ENCODE measurements at places on chromosomes 1 and 21.
A peak's percentile ranks its signal among the peaks of the same experiment; 100 is the strongest.

GRCh38 chr1:1554926-1555915 is 14.8 kb upstream of the TMEM240 start:
- no peak for DNase-seq

GRCh38 chr21:45145146-45145545 is 70.8 kb downstream of the ADARB1 start:
- DNase-seq = no peak

DNA sequence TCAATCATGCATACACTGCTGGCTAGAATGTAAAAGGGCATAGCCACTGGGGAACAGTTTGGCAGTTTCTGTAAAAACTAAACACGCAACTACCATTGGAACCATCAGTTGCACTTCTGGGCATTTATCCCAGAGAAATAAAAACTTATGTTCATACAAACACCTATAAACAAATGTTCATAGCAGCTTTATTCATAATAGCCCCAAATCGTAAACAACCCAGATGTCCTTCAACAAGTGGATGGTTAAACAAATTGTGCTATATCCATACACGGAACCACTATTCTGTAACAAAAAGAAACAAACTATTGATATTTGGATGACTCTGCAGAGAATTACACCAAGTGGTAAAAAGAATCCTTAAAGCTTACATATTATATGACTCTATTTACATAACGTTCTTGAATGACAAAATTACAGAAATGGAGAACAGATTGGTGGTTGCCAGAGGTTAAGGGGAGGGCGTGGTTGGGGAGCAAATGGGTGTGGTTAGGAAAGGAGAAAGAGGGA is 22.8 kb downstream of the LACTBL1 start:
- no peak for DNase-seq

GRCh38 chr1:176531921-176532897 is 69.2 kb downstream of the PAPPA2 start:
- no peak for DNase-seq

GRCh38 chr1:66331658-66332547 is 202.1 kb upstream of the SGIP1 start:
- peak; percentile 37 for DNase-seq

DNA sequence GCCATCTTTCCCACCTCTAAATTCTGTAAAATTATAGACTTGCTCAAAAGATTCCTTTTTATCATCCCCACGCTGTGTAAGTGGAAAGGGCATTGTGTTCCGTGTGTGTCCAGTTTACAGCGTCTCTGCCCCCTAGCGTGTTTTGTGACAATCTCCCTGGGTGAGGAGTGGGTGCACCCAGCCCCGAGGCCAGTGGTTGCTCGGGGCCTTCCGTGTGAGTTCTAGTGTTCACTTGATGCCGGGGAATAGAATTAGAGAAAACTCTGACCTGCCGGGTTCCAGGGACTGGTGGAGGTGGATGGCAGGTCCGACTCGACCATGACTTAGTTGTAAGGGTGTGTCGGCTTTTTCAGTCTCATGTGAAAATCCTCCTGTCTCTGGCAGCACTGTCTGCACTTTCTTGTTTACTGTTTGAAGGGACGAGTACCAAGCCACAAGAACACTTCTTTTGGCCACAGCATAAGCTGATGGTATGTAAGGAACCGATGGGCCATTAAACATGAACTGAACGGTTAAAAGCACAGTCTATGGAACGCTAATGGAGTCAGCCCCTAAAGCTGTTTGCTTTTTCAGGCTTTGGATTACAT is 61.9 kb downstream of the POFUT2 start:
- no peak for DNase-seq

DNA sequence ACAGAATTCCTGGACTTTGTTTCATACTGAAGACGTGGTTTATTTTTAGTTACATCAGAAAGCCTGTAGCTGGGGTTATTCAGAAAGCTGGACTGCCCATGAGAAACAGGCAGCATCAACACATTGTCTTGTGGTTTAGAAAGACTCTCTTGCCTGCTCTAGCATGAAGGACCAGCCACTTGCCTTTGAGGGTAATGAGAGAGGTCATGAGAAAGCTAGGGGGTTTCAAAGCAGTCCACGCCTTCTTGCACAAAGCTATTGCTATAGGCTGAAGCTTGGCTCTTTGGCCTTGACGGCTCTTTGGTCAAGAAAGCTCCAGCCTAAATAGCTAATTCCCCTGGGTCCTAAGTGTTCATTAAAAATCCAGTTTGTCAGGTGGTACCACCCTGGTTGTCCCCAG is 208.1 kb downstream of the PRDM2 start:
- no peak for DNase-seq

Data from stimulated activated CD4-positive, alpha-beta T cell treated with anti-CD3 and anti-CD28 coated beads, Interleukin-12 subunit alpha, Interleukin-12 subunit beta, amount 100 ng/mL, for 48 hours (primary cell).